Activated T-helper 9 cell treated with anti-CD3 and anti-CD28 coated beads, Interleukin-2, amount 50 U/mL, for 16 hours (primary cell): ENCODE measurements at places on chromosomes 4 and X.

DNA sequence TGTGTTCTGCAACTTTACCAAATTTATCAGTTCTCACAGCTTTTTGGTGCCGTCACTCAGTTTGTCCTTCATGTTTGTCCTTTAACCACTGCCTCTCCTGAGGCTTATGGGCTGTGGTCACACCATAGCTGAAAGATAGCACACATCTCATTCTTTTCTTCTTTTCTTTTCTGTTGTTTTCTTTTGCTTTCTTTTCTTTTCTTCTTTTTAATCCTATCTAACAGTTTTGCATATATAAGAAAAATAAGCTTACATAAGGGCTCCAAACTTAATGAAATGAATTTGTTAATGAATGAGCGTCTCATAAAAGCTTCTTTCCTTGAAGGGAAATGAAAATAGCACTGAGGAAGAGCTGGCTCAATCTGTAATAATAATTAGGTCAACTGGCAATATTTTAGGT, 1061.2 kb downstream of the PCDH18 start:
- DNase-seq: no peak

GRCh38 chrX:38165023-38165422, 55.6 kb downstream of the SRPX start:
- no peak for DNase-seq

DNA sequence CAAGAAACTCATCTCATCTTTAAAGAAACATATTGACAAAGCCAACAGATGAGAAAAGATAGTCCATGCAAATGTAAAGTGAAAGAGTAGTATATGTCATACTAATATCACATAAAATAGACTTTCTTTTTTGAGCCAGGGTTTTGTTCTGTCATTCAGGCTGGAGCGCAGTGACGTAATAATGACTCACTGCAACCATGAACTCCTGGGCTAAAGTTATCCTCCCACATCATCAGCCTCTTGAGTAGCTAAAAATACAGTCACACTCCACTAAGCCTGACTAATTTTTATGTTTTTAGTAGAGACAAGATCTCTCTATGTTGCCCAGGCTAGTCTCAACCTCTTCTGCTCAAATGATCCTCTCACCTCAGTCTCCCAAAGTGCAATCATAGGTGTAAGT, 51.8 kb upstream of the TRAM1L1 start:
- DNase-seq: no peak

- no peak for DNase-seq
Observed at GRCh38 chr4:25092139-25092538, 61.4 kb upstream of the LGI2 start.

- no peak for DNase-seq
Observed at GRCh38 chr4:79597266-79597665, 189.2 kb upstream of the GK2 start.

DNA sequence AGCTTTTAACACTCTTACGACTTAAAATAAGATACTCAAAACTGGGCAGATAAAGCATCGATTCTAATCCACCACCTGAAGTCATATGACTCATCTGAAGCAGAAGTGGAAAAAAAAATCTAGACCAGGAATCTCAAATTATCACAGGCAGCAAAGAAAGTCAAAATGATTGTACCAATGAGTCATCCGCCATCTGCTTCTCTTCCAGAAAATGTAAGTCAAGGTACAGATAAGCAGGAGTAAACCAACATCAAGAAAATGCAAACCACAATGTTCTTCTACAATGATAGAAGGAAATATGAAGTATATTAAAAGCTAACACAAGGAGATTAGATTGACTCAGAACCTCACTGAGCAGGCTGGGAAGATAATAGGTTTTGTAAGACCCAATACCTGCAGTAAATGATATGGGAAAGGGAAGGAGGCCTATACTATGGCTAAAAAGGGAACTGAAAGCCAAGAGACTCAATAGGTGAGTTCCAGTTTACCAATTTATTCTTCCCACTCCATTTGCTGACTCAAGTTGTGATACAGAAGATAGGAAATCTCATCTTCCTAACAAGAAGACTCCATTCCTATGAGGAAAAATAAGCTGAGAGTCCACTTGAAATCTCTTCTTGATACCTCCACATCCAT, 88.4 kb upstream of the TET2 start:
- no peak for DNase-seq

DNA sequence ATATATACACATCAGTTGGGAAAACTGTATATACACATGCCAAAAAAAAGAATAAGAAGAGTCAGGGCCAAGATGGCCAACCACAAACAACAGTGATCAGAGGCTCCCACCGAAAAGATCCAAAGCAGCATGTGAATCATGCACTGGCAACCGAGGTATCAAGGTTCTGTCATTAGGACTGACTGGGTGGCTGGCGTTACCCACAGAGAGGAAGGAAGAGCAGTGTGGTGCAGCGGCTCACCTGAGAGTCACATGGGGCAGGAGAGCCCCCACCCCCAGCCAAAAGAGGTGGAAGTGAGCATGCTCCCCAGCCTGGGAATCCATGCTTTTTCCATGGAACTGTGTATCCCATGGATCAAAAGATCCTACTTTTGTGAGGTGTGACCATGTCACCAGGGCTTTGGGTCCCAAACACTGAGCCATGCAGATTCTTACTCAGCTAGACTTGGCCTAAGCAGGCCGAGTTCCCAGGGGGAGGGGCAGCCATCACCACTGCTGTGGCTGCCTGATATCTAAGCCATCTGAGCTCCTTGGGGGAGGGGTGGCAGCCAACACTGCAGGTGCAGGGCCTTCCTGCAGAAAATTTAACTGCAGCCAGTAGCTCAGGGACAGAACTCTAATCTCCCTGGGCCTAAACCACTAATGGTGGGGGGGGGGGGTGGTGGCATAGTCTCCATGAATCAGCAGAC, 52.8 kb downstream of the P2RY10 start:
- DNase-seq: no peak

DNA sequence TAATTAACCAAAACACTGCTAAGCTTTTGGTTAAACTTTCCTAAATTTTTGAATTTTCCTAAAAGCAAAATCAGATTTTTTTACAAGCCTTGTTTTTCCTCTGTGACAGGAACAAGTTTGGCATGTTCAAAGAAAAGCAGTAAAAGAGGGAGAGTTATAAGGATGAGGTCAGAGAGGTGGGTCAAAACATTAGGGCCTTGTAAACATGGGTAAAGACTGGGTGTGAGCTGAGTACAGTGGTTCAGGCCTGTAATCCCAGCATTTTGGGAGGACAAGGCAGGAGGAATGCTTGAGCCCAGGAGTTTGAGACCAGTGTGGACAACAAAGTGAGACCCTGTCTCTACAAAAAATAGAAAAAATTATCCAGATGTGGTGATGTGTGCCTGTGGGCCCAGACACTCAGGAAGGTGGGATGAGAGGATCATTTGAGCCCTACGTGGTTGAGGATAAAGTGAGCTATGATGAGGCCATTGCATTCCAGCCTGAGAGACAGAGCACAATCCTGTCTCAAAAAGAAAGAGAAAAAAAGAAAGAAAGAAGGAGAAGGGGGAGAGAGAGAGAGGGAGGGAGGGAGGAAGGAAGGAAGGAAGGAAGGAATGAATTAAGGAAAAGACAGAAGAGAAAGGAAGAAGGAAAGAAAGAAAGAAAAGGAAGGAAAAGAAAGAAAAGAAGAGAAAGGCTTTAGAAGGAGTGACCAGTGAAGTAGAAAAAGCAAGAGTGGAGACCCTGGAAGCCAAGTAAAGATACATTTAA, 17.0 kb upstream of the FRYL start:
- no peak for DNase-seq

- DNase-seq: no peak
Observed at GRCh38 chr4:98568941-98569663, 89.3 kb downstream of the TSPAN5 start.

- no peak for DNase-seq
Observed at GRCh38 chr4:185139736-185140135, 3.3 kb upstream of the SLC25A4 start.

DNA sequence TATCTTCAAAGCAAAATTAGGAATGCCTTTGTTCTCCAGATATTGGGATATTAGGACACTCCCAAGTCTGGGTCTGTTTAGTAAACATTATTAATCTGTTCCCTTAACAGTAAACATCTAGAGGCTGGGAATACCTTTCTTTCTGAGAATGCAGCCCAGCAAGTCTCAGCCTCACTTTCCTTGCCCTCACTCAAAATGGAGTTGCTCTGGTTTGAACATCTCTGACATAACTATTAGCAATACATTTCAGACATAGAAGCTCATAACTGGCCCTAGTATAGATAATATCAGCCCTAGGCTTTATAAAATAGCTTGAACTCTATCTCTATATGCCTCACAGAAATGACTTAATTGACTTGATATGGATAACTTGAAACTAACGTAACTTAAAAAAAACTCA, 299.8 kb downstream of the SPATA18 start:
- DNase-seq: no peak
